Caco-2 (cell line): ENCODE measurements at places on chromosomes 6 and 20. TPM values are rescaled to one million over a fixed set of nuclear protein-coding genes. Genes with fewer than 3 reads are reported as not detected.

RBM24 gene
- total RNA-seq = not detected in 2 replicates

CCR6 gene
- total RNA-seq = not detected in 2 replicates

GRCh38 chr6:46935687-46936086 lies 13.9 kb upstream of the ADGRF5 start:
- H3K4me1 ChIP-seq = no peaks in the 10 kb centered on the region
- no peaks in the 10 kb centered on the region for H3K27me3 ChIP-seq
- no peak for DNase-seq

GRCh38 chr6:146028252-146028795 lies 538 bp upstream of the GRM1 start:
- H3K27me3 ChIP-seq = no peaks in the 10 kb centered on the region
- no peak overlapping the region for H3K27ac ChIP-seq
- no peaks in the 10 kb centered on the region for H3K4me1 ChIP-seq

FAM217A gene
- not detected in 2 replicates for total RNA-seq

GRCh38 chr20:13659288-13659687 lies 20.6 kb upstream of the TASP1 start:
- no peaks in the 10 kb centered on the region for H3K36me3 ChIP-seq
- no peak overlapping the region for H3K27ac ChIP-seq
- no peaks in the 10 kb centered on the region for H3K27me3 ChIP-seq
- H3K4me1 ChIP-seq = no peaks in the 10 kb centered on the region
- DNase-seq = no peak
- H3K4me3 ChIP-seq = no peak overlapping the region

ZSCAN9 gene
- 13.7 and 13.9 TPM in 2 replicates for total RNA-seq

C6orf15 gene
- not detected in 2 replicates for total RNA-seq

GRCh38 chr20:32440758-32441078 lies 82.6 kb downstream of the ASXL1 start:
- H3K27ac ChIP-seq = no peak overlapping the region
- DNase-seq = no peak
- H3K27me3 ChIP-seq = no peaks in the 10 kb centered on the region
- H3K4me3 ChIP-seq = no peak overlapping the region
- peaks cover 16% of the 10 kb centered on the region for H3K36me3 ChIP-seq
- H3K4me1 ChIP-seq = 0 out of 2 replicates have a peak, but pooled peaks cover 5% of the 10 kb centered on the region
